ENCODE measurements at places on chromosomes 2 and 18. TPM values are rescaled to one million over a fixed set of nuclear protein-coding genes. Genes with fewer than 3 reads are reported as not detected.

GRCh38 chr18:8854550-8854949 lies 149.2 kb downstream of the MTCL1 start:
- DNase-seq, result no peak

GRCh38 chr2:216142540-216142939 lies 33.4 kb downstream of the XRCC5 start:
- DNase-seq, result no peak

DNA sequence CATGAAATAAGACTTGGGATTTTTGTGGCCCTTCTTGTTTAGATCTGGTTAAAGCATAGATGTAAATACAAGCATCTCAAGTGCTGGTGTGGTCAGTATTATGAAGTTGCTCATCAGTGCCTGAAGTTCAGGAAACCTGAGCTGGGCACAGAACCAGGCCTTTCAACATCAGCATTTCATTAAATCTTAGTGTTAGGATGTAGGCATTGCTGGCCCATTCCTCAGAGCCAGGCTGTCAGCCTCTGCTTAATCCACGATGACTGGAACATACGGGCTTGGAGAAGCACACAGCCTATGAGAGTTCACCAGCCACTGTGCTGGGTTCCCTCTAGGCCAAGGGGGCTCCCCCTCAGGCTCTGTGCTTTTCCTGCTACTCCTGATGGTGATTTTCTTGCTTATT lies 270.2 kb downstream of the EN1 start:
- no peak for DNase-seq

- no peak for DNase-seq
Measured at GRCh38 chr2:99860720-99861375, 281.5 kb downstream of the AFF3 start.

- no peak for DNase-seq
Measured at GRCh38 chr2:11264818-11265217, 79.6 kb downstream of the ROCK2 start.

DNA sequence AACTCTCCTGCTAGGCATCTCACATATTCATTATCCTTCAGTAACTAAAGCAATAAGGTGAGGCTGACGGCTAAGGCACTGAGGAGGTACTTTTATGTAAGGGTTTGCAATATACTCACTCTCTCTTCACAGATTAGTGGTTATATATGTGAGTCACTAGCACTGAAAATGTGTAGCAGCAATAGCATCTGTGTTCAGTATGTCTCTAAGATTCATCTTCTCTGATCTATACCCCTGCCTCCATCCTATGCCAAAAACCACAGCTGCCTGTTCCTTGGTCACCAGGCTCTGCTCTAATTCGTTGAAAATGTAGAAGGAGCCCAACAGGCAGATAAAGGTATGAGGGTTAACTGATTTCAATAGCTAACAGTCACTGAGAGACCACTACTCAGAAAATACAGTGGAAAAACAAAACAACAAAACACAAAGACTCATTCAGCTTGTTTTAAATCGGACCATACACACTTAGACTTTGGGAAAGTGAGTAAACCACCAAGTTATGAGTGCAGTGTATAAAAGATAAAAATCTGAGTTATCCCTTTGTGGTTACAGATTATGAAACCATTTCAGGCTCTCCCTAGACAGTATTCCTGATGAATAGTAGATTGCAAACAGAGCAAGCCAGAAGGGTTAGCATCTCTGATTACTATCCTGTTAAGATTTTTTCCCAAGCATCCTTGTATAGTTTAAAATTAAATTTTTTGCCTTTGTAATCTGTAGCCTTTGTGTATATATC lies 75.3 kb upstream of the CYP26B1 start:
- DNase-seq, result no peak

DNA sequence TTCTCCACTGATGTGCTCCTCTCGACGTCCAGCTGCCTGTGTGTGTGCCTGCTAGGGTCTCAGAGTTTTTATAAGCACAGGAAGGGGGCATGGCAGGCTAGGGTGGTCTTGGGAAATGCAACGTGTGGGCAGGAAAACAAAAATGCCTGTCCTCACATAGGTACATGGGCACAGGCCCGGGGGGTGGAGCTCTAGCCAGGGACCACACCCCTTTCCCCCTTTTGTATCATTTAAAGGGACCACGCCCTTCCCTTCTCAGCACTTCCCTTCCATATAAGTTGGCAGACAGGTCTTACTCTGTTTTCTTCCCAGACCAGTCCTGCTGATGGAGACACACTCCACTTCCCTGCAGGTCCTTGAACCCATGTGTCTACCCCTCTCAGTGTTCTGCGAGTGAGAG lies 645.0 kb downstream of the CBLN2 start:
- DNase-seq, result no peak

DNA sequence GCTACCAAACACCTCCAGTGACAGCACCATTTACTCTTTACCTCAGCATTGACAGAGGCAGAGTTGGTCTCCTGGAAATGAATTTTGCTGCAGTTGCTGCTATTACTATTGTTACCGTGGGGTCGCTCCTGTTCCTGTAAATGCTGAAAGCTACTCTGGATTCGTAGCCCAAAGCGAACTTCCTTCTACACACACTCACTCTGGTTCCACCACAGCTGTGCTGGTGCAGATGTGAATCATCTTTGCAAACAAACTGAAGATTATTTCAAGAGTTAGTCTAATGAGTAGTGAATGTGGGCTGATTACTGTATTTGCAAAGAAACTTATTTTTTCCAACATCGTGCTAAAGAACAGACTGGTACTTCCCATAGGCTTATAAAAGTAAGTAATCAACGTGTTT lies 304.0 kb downstream of the LPIN1 start:
- DNase-seq, result no peak

DNA sequence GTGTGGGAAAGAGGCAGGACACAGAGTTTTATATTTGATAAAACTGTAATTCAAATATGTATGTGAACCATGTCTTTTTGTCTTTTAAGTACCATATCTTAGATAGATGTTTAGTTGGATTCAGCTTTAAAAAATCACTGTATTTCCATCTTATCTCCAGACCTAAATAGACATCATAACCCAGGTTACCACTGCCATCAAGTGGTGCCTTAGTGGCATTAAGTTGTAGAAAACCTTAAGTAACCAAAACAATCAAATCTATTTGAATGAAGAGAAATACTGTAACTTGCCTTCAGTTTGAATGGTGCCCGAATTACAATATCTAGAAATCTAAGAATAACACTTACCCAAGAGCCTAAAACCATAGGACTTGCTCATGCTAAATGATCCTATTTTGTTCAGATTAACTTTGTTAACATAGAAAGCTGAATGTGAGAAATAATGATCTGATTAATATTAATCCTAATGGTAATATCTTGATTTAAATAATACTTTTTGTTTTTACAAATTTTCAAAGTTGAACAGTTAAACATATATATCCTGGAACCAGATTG lies 92.5 kb upstream of the MAP2 start:
- peak; percentile 22 for DNase-seq

DNA sequence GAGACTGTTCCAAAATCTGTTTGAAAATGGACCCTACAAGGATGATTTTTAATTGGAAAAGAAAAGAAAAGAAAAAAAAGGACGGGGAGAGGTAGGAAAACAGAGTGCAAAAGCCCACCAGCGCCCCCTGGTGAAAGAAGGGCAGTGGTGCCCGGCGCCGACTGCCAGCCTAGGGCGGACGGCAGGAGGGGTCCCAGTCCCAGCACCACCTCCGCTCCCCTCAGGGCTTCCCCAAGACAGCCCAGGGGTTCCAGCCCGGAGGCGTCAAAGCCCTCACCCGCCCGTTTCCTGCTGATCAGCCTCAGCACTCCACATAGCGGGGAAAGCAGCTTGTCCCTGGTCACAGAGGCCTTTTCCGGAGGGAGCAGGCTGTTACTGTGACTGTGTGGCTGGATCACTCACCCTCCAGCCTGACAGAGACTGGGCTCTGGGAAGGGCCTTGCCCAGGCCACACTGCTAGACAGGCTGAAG lies 213.9 kb downstream of the TFCP2L1 start:
- DNase-seq, result peak; percentile 86

The INO80C gene
- total RNA-seq, result 77.5 TPM

The GLB1L gene
- total RNA-seq, result 109 TPM

The BOK gene
- 52.0 TPM for total RNA-seq

The HDHD2 gene
- 40.4 TPM for total RNA-seq

The RAB6C gene
- 1.9 TPM for total RNA-seq

The LCT gene
- 0.62 TPM for total RNA-seq

The OSBPL6 gene
- total RNA-seq, result 3.8 TPM

The ALPP gene
- total RNA-seq, result 0.25 TPM

Data from testis (tissue), 5 donors.